ENCODE measurements at places on chromosomes 16 and 17.

DNA sequence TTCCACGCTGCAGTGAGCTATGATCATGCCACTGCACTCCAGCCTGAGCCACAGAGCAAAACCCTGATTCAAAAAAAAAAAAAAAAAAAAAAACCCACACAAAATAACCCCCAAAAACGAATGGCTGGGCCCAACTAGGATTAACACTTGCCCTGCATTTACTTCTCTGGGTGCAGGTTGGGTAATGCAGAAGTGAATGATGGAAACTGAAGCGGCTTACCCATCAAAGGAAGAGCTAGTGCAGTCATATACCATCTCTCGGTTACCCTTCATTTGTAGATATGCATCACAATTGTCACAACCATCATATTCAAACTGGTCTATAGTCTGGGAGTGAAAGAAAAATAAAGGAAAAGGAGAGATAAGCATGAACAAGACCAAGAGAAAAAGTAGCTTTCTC lies 819 bp downstream of the SUPT4H1 start:
- no peak for DNase-seq

DNA sequence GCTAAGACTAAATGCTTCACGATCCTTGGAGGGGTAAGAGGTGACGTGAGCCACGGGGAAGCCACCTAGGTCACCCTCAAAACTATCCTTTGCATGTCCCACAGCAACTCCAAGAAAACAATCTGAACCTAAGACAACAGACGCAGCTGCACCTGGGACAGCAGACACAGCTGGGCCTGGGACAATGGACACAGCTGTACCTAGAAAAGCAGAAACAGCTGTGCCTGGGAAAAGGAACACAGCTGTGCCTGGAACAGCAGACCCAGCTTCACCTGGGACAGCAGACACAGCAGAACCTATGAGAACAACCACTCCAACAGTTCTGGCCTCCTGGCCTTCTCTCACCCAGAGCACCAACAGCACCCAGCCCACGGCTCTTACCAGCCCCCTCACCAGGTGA lies 11.7 kb upstream of the CD300LD start:
- DNase-seq: no peak

- no peak for DNase-seq
Measured at GRCh38 chr16:2514333-2515179, 804 bp downstream of the ATP6V0C start.

- DNase-seq: no peak
Measured at GRCh38 chr17:73188011-73188410, 4.8 kb upstream of the COG1 start.

DNA sequence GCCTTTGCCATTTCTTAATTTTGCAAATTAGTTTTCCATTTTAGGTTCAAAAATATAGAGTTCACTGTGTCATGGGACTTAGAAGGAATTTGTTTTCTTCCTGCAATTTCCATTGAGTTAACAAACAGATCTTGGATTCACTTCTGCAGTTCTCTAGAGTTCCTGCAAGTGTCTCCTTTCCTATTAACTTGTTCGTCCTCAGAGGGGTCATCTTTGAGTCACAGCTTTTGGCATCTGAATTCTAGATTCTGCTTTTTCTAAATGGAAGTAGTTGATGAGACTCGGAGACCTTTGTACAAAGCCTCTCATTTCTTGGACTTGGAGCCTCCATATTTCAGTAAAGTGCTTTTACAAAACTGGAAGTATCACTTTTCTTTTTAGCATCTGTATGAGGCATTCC lies 323.3 kb downstream of the BCAS3 start:
- no peak for DNase-seq

DNA sequence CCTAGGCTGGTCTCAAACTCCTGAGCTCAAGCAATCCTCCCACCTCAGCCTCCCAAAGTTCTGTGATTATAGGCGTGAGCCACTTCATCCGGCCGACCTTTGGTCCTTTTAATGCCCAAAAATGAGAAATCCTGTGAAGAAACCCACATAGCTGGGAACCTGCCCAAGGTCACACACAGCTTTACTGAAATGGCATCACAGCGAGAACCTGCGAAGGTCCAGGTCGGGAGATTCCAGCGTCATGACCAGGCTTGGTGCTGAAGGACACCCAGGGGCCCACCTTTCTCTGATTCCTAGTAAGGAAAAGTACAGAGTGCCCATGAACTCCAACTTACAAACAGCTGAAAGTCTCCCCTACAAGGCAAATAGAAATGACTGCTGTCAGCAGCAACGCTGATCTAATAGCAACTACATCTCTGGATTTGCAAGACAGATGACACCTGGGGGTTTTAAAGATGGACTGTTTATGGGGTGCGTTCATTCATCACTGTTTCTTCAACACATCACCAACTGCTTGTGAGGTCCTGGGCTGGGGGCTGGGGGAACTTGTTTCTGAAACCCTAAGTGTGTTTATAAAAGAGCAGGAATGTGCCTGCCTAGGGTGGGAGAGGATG lies 24.5 kb upstream of the DNAH17 start:
- no peak for DNase-seq

GRCh38 chr17:4090898-4091297 lies 51.9 kb downstream of the ZZEF1 start:
- DNase-seq: no peak

DNA sequence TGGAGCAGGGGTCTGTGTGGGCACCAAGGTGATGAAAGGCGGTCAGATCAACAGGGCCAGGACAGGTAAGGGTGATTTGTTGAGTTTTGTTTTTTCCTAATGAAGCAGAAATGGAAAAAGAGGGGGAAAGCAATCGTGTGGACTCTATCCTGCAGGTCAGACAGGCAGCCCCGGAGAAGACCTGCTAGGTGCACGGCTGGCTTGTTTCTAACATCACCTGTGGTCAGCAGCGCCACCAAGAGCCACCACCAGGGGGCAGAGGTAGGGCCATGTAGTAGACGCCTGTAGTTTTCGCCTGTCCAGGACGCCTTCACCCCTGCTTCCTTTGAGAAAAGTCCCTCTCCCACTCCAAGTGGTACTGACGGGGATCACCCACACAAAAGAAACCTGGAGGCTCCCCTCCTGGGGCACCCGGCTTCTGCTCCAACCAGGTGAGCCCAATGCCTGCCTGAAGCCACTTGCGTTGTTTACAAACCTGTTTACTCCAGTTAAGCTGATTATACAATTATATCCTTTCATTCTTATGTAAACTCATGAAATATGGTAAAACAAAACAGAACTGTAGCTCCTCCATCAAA lies 54.2 kb upstream of the SEC14L1 start:
- peak; percentile 46 for DNase-seq

GRCh38 chr17:31568539-31568938 lies 177.1 kb downstream of the RAB11FIP4 start:
- DNase-seq: no peak

DNA sequence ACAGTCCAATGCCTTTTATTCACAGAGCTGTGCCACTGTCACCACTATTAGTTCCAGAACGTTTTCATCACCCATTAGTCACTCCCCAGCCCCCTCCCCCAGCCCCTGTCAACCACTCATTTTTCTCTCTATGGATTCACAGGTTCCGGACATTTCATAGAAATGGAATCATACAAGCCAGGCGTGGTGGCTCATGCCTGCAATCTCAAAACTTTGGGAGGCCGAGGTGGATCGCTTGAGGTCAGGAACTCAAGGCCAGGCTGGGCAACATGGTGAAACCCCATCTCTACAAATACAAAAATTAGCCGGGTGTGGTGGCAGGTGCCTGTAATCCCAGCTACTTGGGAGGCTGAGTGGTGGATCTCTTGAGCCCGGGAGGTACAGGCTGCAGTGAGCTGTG lies 759 bp upstream of the PAM16 start:
- DNase-seq: no peak

- DNase-seq: no peak
Measured at GRCh38 chr17:59825533-59826322, 67.0 kb downstream of the TUBD1 start.

GRCh38 chr17:9330141-9330540 lies 245.5 kb downstream of the STX8 start:
- no peak for DNase-seq

DNA sequence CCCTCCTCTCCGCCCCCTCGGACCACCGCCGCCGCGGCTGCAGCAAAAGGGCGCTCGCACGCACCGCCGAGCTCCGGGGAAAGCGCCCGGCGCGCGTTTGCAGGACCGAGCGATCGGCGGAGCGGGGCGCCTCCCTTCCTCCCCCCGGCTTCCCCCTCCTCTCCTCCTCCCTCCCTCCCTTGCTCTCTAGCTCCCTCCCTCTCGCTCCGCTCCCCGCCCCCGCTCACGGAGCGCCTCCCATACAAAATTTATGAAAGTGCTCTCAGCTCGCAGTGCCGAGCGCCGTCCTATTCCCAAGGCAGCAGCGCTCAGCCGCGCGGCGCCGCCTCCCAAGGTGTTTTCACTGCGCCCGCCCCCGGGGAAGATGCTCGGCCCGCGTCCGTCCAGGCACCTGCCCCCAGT lies at the start of gene RTN4RL1:
TSS of gene RTN4RL1 (minus strand) at position 115 of the 402 bp plus-strand sequence. CDS start 469 bp downstream, outside the sequence.
- DNase-seq: peak; percentile 51

DNA sequence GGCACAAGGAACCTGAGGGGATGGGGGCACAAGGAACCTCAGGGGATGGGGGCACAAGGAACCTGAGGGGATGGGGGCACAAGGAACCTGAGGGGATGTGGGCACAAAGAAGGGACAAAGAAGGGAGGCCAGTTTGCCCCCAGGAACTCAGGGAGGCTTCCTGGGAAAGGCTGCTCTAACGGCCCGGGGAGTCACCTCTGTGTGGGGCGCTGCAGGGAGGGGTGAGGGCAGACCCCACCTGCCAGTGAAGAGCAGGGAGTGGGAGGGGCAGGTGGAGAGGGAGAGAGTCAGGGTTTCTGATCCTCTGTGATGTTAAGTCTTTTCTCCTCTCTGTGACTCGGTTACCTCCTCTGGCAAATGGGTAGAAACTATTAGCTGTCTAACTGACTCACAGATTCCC lies 57.7 kb downstream of the TIMM22 start:
- no peak for DNase-seq

- DNase-seq: no peak
Measured at GRCh38 chr16:81239367-81240121, 1.1 kb downstream of the BCO1 start.

DNA sequence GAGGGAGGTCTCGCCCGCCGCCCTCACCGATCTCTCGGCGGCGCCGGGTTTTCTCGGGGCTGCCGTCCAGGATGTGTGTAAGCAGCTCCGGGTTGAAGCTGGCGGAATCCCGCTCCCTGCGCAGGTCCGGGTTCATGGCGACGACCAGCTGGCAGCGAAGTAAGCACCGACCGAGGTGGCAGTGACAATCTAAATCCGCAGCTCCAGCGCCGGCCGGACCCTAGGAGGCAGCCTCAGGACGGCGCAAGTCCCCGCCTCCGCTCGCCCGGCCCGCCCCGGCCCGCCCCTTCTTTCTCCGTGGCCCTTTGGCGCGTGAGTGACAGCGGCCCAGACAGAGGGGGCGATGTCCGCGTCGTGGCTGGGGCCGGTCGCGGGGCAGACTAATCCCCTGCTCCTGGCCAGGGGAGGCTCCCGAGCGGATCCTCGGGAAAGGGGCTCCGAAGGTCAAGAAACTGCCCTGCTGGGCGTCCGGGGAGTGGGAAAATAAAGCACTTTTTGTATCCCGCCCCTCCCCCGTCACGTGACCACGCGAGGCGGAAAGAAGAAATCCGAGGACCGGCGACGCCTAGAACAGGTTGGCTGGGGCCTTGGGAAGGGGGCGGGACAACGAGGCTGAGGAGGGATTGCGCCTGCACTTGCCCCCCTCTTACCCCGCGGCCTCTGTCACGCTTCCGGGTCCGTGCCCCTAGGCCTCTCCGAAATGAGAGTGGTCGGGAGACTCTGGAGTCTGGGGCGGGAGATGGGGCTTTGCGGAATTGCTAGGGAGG lies at the start of the genes ACOX1 and TEN1:
TSS of gene ACOX1 (minus strand) at position 229 of the 767 bp plus-strand sequence. CDS start at position 136, 93 bp downstream.
TSS of gene TEN1 (plus strand) at position 303 of the 767 bp plus-strand sequence. CDS start 6,953 bp downstream, outside the sequence.
- DNase-seq: peak; percentile 87

DNA sequence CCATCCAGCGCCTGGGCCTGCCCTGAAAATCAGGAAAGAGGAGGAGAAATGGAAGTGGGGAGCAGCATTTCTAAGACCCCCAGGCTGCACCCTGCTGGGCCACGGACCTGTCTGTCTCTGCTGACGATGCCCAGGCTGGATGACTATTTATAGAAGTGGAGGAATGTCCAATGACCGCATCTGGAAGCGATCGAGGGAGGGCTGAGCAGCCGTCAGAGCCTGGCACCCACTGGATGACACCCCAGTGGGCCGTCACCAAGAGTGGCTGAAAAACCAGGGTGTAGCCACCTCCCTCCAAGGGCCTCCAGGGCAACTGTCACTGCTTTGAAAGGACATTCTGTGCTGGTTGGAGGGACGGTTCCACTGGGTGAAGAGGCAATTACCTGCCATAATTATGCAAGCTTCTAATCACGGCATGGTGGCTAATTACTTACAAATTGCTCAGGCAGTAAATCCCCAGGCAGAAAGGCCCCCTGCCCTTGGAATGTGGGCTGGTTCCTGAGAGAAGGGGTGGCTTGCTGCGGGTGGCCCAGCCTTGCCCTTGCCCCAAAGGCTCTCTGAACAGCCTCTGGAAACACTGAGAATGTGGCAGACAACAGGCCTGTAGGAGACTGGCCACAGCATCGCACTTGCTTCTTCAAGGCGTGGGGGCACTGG lies 332.1 kb downstream of the C16orf95 start:
- DNase-seq: no peak

DNA sequence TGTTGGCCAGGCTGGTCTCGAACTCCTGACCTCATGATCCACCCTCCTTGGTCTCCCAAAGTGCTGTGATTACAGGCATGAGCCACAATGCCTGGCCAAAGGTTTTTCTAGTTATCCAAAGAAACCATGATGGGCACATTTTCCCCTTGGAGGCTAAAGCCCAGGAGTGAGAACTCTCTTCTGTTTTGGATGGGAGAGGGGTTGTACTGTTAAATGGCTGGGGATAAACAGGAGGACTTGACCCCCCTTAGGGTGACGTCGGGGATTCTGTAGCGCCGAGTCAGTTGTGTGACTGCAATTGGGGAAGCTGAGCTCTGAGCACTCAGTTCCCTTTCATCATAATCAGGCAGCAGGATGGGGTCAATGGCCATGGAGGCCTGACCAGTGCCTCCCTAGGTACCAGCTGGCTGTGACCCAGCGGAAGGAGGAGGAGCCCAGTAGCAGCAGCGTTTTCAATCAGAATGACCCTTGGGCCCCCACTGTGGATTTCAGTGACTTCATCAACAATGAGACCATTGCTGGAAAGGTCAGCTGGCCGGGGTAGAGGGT lies 4.1 kb downstream of the AOC3 start:
- no peak for DNase-seq

DNA sequence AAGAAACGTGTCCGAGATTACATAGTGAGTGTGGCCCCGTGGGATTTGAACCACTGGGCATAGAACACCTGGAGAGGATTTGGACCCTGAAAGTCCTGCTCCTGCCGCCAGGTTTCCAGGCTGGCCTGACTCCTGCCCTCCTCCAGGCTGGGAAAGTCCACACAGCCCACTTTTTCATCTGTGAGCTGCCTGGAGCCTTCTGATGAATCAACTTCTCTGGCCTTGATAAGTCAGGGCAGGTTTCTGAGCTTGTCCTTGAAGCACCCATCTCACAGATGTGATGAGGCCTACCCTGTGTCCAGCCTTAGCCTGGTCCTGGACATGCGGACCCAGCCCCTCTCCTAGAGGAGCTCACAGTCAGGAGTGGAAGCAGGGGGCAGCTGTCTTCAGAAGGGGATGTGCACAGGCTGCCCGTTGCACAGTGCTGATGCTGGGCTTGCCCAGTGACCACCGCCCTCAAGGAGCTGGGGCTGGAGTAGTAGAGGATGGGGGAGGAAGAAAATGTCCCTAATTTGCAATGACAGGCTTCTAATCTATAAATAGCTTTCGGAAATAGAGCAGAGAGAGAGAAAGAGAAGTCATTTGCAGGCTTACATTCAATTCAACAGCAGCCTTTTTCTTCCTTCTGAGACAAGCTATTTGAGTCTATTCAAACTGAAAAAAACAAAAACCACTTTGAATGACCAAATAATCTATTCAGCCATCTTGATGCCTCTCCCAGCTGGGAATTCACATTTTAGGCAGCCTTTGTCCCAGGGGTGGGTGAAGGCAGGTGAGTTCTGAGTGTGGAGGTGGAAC lies 73.5 kb upstream of the DNAJA2 start:
- DNase-seq: no peak

- no peak for DNase-seq
Measured at GRCh38 chr16:17409894-17410293, 60.9 kb downstream of the XYLT1 start.

All from LNCaP clone FGC (cell line).